ENCODE measurements at places on chromosomes 3 and 15.

DNA sequence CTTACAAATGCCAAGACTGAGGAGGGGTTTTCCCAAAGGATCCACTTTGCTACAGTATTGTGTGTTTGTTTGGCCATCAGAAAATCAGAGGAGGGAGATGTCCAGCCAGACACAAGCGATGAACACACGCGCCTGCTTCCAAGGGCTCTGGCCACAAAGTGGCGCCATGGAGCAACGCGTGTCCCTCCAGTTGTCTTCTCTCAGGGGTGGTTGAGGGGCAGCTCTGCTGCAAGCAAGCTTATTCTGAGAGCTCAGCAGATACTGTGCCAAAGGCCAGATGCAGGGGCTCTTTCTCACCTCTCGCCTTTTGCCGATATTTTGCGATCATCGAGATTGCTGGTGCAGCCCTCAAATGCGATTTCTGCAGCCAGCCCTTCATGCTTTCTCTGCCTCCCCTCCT lies 88.9 kb upstream of the OSBPL11 start:
- no peak for DNase-seq

GRCh38 chr15:77346245-77347036 lies 73.5 kb downstream of the PEAK1 start:
- DNase-seq = no peak

- no peak for DNase-seq
These were observed 6.7 kb upstream of the RNF13 start for GRCh38 chr3:149806171-149806778.

DNA sequence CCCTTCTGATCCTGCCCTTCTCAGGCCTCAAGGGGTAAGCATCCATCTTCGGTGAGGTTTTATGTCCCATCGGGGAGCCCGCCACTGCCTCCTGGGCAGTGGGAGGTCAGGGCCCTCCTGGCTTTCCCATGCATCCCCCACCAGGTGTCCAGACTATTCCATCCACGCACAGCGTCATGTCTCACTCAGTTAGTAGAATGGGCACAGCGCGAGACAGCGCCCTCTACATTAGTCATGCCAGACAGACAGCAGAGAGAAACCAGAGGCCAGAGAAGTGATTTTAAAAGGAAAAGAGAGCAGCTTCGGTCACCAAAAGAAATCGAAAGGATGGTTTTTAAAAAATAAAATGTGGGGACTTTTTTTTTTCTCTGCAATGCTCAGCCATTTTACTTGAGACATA lies 49.8 kb downstream of the ZDHHC3 start:
- DNase-seq = no peak

DNA sequence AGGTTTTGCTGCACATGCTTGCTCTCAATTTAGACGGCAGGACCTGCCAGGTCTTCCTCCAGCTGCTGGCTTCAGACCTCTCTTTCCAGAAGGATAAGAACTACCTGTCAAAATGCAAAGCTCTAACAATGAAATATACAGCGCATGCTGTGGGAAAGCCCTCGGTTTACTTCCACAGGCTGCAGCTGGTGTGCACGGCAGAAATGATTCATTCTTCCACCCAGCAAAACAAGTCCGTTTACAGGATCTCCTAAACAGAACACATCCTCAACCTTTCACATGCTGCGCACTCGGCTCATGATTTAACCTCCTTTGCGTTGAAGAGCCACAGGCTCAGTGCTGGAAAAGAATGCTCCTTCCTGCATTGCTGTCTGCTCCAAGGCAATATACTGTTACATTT lies 92.4 kb upstream of the WNT5A start:
- no peak for DNase-seq

DNA sequence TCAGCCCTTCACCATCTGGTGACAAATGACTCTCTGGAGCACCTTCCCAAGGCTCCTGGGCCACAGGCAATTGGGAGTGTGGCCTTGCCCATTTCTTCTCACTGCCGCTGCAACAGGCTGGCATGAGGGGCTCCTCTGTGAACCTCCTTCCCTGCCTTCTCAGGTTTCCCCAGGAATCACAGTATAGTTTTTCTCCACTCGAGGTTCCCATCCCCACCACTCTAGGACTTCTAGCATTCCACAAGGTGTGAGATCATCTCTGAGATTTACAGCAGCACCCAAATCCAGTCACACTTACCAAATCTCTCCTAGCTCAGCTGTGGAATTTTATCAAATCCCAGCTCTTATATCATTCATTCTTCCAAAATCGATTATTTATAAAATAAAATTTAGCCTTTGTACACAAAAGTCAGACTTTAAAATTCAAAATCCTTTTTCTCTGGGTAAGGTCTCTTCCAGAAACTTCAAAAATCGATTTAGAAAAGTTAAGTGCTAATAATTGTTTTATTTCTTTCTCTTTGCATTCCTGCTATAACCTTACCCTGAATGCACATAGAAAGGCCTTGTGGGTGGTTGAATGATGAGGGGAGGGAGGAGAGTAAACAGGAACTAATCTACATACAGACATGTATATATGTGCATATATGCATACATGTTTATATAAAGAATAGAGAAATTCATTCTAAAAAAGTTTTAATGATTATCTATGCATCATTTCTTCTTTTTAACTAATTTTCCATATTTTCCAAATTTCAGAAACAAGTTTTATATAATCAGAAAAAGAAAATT lies 18.9 kb upstream of the ATP13A4 start:
- no peak for DNase-seq

DNA sequence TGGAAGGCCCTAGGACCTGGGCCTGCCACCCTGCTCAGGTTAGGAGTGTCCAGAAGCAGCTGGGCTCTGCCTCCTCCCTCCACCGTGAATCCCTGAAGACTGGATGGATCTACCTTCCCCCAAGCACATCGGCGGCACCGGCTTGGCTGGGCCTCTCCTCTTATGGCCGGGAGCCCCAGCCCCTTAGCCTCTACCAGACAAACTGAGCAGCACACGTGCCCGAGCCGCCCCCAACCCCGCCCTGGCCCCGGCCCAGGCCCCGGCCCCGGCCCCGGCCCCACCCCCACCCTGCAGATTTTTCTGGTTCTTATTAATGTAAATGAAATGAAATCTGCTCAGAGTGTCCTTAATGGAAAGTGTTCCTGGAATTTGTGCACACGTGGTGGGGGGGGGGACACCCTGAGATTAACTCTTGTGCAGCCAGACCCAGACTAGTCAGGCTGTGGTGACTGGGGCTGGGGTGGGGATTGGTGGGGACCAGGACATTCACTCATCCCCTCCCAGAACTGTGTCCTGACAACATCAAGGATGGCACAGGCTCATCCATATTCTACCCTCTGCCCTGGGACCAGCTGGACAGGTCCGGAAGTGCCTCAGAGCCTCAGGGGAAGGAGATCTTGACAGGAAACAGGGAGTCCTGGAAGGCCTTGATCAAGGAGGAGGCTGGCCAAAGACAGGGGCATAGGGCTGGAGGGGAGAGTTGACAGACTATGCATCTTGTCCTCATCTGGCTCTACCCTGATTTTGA lies 30.9 kb upstream of the SEMA3F start:
- DNase-seq = no peak

GRCh38 chr15:56533731-56534403 lies 68.9 kb upstream of the MNS1 start:
- no peak for DNase-seq

DNA sequence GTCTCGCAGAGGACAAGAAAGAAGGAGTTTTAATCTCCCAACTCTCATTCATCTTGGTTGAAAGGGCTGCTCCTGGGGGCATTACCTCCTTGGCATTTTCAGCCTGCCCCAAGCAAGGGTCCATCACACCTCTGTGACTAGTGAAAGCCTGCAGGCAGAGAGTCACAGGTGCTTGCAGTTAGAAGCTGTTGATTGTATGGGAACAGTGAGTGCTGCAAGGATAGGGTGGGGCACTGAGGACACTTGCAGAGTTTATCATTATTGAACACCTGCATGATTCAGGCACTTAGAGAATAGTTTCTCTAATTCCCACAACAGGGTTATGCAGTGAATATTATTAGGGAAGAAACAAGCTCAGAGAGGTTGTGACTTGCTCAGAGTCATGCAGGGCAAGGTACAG lies 41.7 kb upstream of the IGF2BP2 start:
- DNase-seq = no peak

DNA sequence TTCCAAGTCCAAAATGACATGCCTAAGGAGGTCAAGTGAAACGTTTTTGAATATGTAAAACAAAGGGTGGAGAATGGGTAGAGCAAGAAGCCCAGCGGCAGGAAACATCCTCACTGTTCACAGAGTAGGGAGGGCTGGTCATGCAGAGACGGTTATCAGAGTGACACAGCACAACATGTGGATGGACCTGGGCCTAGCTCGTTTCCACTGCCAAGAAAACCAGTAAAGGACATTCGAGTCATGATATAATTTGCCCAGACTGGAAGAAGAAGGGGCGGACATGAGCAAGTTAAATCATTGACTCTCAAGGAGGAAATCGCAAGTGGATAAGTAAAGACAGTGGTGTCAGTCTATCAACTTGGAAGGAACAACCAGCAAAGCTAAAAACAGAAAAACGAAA lies 89.3 kb downstream of the LRIG1 start:
- no peak for DNase-seq

- no peak for DNase-seq
These were observed 91.3 kb downstream of the PLXNA1 start for GRCh38 chr3:127073941-127074820.

- no peak for DNase-seq
These were observed 48.7 kb downstream of the TRAK1 start for GRCh38 chr3:42139621-42140453.

DNA sequence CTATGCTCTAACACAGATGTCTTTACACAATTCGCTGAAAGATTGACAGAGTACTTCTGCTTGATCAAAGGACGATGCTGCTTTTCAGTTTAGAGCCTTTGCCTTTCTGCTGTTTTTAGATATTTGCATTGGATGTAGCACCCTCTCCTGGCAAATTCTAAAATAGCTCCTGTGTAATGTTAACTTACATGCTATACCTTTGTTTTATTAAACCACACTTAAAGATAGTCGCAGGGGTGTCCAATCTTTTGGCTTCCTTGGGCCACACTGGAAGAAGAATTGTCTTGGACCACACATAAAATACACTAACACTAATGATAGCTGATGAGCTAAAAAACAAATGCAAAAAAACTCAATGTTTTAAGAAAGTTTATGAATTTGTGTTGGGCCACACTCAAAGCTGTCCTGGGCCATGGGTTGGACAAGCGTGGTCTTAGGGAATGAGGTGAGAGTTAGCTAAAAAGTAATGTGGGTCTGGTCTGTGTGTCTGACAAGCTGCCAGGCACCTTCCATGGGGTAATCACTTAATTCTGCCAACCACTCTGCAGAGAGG lies 62.9 kb downstream of the ATG7 start:
- DNase-seq = no peak

DNA sequence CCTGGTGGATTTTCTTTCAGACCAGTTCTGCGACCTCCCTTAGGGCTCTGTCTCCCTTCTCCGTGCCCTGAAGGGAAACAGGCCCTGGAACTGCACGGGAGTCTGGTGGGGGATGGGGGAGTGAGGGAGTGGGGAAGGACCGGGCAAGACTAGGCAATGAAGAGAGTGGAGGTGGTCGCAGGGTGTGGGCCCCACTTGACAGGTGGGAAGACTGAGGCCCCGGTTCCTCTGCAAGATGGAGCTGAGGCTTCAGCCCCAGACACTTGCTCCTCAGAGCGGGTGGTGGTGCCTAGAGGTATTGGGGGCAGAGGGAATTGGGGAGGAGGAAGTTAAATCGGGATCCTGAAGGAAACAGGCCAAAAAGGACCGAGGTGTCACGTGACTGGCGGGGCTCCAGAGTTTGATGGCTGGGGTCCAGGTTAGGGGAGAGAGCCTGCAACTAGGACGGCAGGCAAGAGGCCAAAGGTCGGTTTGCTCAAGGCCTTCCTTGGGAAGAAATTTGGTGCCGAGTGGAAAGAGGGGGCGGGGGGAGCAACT lies 597 bp upstream of the CAMK1 start:
- DNase-seq = no peak

- no peak for DNase-seq
These were observed 89.7 kb downstream of the ULK4 start for GRCh38 chr3:41872157-41872556.

DNA sequence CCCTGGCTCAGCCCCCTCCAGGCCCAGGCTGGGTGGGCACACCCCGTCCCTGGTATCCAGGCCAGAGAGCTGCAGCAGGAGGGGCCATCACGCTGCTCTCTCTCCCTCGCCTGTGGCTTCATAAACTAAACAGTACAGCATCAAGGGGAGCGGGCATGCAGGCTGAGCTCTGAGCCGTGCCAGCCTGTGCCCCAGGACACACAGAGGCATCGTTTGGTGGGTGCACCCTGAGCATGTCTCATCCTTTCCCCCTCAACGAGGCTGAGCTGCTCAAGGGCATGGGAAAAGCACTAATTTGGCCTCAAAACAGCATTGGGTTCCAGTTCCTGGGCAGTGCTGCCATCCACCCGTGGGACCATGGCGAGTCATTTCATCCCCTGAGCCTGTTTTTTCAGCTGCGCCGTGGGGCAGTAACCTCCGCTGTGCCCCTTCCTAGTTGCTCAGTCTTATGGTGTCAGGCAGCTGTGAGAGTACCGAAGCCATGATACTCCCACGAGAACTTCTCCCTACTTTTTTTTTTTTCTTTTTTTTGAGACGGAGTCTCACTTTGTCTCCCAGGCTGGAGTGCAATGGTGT lies 79.6 kb downstream of the CPN2 start:
- DNase-seq = no peak

- DNase-seq = no peak
These were observed 27.4 kb downstream of the TMOD3 start for GRCh38 chr15:51856714-51857380.

DNA sequence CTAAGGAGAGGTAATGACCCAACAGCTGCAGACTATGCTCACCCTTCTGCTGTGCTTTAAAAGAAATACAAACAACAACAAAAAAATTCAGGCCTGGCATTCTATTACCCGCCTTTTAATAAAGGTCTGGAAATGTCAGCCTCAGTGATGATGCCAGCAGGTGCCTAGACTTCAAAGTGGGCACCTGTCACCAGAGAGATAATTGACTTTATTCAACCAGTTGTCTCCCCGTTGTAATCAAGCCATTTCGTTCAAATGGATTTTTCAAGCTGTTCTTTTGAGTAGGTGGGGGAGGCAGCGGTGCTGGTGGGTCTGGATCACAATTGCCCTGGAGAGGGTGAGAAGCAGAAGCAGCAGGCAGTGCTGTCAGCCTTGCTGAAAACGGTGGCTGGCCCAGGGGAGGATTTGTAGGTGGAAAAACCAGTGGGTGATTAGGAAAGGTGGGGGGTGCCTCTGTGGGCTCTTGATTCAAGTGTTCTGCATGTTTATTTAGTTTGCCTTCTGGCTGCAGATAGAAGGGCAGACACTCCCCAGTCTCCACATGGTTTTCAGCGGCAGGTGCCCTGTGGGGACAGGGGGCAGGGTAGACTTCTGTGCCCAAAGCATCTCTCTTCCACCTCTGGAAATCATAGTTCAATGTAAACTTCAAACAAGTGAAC lies 300.2 kb upstream of the SLCO3A1 start:
- no peak for DNase-seq

DNA sequence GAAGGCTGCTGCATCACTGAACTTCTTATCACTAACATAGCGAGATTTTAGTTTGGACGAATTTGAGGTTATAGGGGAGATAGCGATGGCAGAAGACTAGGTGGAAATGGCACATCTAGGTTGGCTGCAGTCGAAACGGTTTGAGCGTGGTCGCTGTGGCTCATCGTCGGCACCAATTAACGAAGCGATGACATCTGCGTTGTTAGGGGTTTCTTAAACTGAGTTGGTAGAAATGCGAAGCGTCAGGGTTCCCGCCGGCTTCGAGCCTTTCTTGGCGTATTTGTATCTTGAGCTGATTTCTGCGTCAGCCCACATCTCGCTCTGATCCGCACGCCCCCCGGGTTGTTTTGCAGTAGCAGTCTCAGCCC lies 319 bp downstream of the LNP1 start:
- peak; percentile 8 for DNase-seq
